AG10803 (cell line): ENCODE measurements at places on chromosomes 16 and 17.
A peak's percentile ranks its signal among the peaks of the same experiment; 100 is the strongest.

GRCh38 chr16:82331974-82332750 is 162.1 kb upstream of the MPHOSPH6 start:
- no peak for DNase-seq

- no peak for DNase-seq
Observed at GRCh38 chr17:58487589-58488427, at the start of gene HSF5. TSS of gene HSF5 (minus strand) at chr17:58488408. CDS start at chr17:58488274, 134 bp downstream.

GRCh38 chr17:29474297-29474696 is 84.1 kb downstream of the TAOK1 start:
- no peak for DNase-seq

GRCh38 chr16:81837312-81837751 is 58.2 kb downstream of the PLCG2 start:
- DNase-seq = no peak

- DNase-seq = no peak
Observed at GRCh38 chr16:67781565-67781921, 24.8 kb downstream of the RANBP10 start.

- DNase-seq = no peak
Observed at GRCh38 chr17:61240851-61241468, 158.7 kb upstream of the TBX2 start.

DNA sequence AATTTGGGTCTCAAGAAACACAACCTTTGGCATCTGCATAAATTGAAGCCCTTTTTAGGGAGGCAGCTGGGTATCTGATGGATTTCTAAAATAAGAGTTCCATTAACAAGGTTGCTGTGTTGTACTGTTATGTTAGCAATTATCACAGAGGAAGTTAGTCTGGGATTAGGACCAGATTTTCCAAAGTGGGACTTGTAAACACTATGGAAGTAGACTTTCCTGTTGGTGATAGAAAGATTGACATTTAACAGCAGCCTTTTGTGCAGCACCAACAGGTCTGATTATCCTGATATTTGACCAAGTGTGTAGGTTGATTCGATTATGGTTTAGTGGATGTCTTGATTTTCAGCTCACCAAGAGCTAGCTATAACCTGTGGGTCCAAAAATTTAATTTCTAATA is 46.4 kb downstream of the TMEM100 start:
- DNase-seq = no peak

- DNase-seq = no peak
Observed at GRCh38 chr17:74250324-74250995, 23.6 kb upstream of the DNAI2 start.

GRCh38 chr17:65519462-65519861 is 42.0 kb downstream of the AXIN2 start:
- DNase-seq = peak; percentile 48

GRCh38 chr16:24499193-24499814 is 40.1 kb upstream of the RBBP6 start:
- DNase-seq = peak; percentile 16

GRCh38 chr17:14211801-14212200 is 24.9 kb downstream of the CDRT15 start:
- no peak for DNase-seq

GRCh38 chr17:71995590-71995989 is 125.2 kb upstream of the SOX9 start:
- no peak for DNase-seq

- peak; percentile 34 for DNase-seq
Observed at GRCh38 chr16:54812229-54812628, 118.4 kb upstream of the IRX5 start.
